HEK293T (cell line): ENCODE measurements at places on chromosomes 6 and 20.
A peak's percentile ranks its signal among the peaks of the same experiment; 100 is the strongest.

- DNase-seq: no peak
Observed at GRCh38 chr6:155436981-155437749, 18.5 kb downstream of the NOX3 start.

DNA sequence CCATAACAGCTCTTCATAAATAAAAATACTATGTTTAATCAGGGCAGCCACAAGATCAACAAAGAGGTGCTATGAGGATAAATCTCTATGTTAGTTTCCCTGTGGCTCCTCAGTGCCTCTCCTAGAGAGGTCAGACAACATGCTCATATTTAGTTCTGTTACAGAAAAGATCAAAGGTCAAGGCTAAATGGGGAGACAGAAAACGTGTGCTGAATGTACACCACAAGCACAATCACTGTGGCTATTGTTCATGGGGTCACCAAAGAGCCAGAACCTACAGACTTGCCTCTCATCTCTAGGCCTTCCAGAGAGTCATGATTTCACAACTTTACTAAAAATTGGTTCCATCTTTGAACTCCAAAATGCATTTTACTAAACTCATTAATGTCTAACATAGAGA is 409.8 kb downstream of the HACE1 start:
- no peak for DNase-seq

DNA sequence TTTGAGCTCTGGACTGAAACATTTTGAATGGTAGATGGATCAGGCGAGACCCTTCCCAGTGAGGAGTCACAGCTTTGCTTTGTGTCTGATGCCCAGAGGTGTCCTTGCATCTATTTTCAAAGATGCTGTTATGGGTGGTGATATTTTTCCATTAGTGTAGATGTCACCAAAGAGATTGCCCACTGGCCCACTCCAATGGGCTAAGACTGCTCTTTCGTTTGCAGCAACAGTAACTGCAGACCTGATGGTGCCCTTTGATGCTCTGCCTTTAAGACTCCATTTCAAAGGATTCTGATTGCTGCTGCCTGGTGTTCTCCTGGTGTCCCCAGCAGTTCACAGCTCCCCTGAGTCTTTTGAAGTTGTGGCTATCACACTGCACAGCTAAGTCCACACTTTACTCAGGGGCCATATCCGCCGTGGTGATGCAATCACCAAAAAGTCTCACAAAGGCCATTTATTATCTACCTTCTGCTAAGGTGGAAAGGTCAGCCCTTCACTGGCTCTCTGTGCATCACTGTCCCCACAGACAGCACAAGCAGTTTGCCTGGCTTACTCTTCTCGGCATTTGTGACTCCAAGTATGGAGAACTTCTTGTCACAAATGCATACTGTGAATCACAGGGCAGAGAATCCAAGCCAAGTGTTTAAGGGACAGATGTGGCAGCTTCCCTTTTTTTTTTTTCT is 56.4 kb downstream of the NOX3 start:
- no peak for DNase-seq

- DNase-seq: no peak
Observed at GRCh38 chr6:91173186-91173585, 586.3 kb upstream of the MAP3K7 start.

DNA sequence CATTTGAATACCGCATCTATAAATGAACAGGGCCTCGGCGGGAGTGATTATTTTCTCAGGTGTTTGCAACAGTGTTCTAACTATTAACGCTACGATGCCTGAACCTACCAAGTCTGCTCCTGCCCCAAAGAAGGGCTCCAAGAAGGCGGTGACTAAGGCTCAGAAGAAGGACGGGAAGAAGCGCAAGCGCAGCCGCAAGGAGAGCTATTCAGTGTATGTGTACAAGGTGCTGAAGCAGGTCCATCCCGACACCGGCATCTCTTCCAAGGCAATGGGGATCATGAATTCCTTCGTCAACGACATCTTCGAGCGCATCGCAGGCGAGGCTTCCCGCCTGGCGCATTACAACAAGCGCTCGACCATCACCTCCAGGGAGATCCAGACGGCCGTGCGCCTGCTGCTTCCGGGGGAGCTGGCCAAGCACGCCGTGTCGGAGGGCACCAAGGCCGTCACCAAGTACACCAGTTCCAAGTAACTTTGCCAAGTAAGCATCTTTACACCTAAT is 70.9 kb downstream of the HFE start:
- no peak for DNase-seq

DNA sequence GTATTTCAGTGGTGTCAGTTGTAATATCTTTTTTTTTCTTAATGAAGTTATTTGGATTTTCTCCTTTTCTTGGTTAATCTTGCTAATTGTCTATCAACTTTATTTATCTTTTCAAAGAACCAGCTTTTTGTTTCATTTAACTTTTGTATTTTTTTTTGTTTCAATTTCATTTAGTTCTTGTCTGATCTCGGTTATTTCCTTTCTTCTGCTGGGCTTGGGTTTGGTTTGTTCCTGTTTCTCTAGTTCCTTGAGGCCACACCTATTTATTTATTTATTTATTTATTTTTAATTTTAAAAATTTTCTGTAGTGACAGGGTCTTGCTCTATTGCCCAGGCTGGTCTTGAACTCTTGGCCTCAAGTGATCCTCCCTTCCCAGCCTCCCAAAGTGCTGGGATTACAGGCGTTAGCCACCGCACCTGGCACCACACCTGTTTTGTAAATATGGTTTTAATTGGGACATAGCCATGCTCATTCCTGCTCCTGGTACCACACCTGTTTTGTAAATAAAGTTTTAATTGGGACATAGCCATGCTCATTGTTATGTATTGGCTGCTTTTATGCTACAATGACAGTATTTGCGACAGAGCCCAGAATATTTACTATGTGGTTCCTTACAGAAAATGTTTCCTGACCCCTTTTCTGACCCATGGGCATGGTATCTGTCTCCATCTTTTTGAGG is 22.2 kb downstream of the KDM1B start:
- no peak for DNase-seq

DNA sequence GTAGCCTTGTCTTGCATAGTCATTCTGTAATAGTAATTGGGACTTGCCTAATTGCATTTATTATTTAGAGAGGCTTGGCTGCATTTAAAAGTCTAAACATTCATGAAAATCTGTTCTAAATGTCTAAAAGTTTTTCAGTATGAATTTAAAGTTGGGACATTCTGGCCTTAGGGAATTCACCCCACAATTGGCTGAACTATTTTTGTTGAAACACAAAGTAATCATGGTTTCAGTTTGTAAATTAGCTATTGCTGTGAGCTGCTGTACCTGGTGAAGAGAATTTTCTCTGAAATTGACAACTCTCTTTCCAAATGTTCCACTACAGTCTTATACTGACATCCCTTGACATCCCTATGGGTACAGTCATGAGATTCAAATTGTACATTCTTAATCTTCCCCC is 253.0 kb downstream of the FARS2 start:
- DNase-seq: no peak

DNA sequence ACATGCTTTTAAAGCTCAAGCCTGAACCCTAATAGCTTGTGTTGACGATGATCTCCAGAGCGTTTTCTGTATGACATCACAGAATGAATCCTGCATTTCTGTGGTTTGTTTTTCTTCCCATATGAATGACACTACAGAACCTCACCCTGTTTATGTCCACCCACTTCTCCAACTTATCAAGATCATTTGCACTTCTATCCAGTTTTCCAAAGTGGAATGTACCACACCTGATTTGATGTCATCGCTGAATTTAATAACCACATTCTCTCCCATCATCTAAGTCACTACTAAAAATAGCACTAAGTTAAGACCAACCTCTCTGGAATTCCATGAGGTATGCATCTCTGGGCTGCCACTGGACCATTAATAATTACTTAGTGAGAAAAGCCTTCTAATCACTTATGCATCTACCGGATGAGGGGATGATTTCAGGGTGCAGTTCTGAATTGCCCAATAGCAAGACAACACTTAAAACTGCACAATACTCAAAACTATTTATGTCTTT is 33.3 kb upstream of the CITED2 start:
- no peak for DNase-seq

- no peak for DNase-seq
Observed at GRCh38 chr20:9809271-9809670, 29.6 kb downstream of the PAK5 start.

GRCh38 chr6:149476789-149477455 is 7.9 kb downstream of the ZC3H12D start:
- DNase-seq: no peak

GRCh38 chr20:32526125-32526524 is 59.0 kb downstream of the NOL4L start:
- DNase-seq: no peak

DNA sequence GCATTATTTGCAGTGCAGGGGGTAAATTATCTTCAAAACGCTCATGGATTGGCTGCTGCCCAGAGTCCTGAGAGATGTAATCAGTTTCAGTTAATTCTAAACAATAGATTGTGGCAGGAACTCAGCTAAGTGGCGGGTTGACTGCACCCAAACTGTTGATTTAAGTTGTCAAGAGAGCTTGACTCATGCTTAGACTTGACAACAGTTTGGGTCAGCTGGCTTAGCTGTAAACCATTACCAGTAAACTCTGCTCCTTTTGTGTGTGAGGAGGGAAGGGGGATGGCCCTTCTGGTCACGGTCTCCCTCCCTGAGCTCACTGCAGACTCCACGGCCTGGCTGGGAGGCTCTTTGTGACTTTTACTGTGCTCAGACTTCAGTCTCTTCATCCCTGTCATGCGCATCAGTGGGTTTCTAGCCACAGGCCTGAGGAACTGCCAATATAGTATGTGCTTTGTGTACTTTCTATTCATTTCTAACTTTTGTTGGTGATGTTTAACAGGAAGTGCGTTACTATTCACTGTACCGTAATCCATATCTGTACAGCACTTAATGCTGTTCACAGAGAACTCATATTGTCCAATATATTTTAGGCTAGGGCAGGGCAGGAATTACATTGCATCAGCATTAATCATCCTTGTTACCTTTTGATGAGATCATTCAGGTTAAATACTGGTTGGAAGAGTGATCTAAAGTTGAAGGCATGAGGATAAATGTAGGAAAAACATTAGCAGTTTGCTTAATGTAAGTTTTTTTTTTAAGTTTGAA is 488.3 kb downstream of the CDKAL1 start:
- DNase-seq: peak; percentile 21

DNA sequence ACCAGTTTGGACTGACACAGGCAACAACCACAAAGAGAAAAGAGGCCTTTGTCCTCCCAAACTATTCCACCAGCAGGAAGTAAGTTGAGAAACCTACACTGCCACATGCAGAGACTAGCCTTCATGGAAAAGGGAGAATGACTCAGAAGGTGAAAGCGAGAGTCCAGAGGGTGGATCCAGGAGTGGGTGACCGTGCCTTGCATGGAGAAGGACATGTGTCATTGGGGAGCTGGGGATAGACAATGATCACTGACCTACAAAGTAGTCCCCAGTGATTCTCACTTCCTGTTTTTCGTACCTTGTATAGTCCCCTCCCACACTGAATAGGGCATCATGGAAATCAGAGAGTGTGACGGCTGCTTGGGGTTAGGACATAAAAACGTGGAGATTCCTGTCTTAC is 91.9 kb downstream of the MYLK4 start:
- DNase-seq: no peak

DNA sequence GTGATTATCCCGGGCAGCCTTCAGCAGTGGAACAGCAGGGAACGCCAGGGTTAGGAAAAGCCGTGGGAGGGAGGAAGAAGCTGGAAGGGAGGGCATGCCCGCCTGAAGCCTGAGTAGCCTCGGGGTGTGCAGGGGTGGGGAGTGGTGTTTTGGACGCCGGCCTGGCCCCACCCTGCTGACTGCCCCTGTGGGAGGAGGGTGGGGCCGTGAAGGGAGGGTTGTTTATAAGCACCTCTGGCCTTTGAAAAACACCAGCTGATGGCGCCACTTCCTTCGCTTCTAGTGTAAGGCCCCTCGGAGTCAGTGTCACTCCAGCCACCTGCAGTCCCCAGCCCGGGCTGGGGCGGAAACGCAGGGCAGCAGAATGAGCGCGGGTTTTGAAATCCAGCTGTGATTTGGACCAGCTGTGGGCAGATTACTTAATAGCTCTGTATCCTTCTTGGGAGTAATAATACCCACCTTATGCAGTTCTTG is 52.8 kb upstream of the BMP6 start:
- peak; percentile 46 for DNase-seq

- DNase-seq: no peak
Observed at GRCh38 chr6:44342489-44342888, at the start of gene SPATS1. SPATS1 (plus strand) TSS chr6:44342650; CDS start chr6:44343096, 446 bp downstream.

GRCh38 chr6:6006428-6007365 is at the start of gene NRN1:
NRN1 (minus strand) TSS chr6:6006925; CDS start chr6:6006749, 176 bp downstream.
- DNase-seq: peak; percentile 43

- no peak for DNase-seq
Observed at GRCh38 chr6:46353528-46353927, 137.7 kb downstream of the RCAN2 start.

GRCh38 chr6:112113431-112113830 is 26.0 kb downstream of the FAM229B start:
- no peak for DNase-seq

DNA sequence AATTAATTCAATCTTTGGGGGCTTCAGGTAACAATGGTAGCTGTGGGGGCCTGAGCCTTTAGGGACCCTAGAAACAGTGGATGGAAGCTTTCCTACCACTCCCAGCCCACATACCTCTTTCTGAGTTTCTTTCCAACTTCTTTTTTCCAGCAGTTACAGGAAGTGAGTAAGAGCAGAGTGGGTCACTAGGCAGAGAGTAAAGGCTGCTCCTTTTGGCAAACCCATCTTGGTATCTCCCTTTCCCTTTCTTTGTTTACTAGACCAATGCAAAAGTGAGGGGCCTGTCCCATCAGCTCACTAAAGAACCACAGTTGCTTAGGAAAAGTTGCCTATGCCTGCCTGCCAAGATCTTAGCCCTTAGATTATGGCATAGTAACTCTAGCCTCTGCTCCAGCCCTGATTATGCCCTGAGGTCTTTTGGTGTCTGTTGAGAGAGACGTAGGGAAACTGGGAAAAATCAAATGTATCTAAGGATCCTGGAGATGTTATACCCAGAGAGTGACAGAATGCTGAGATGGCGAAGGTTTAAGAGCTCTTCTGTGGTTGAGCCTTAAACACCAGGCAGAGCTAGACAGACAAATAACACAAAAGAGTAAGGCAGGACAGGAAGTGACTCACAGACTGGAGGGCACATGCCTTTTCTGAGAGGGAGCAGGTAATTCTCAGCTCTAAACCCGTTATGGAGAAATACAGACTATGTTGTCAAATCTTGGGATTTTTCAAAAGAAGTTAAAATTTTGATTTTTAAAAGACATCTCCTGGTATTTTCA is 31.3 kb downstream of the TRMT6 start:
- DNase-seq: no peak

DNA sequence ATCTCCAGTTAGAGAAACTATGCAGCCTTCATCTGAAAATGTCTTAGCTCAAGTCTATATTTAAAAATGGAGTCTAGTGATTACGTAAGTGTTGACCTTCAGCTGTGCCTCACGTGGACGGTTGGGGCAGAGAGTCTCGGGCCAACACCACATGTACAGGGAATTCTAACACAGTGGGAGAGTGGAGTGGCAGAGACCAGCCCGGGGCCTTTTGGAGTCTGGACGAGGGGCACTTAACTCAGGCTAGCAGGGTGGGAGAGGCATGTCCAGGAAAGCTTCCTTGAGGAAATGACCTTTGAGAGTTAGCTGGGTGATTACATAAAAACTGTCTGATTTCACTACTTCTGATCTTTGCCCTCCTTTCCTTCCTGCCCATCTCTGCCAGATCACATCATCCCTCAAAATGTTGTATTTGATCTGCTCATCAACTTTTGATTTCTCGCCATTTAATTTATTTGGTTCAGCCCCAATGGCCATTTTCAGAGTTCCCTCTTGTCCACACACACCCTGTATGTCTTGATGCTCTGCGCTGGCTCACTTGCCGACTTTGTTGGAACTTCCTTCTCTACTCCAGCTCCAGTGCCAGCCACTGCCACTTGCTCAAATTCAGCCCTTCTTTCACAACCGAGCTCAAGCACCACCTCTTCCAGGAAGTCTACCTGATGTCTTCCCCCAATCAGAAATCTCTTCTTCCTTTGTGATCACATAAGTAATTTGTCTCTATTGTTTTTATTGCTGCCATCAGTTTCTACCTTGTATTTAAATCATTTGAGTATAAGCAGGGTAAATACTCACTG is 2.6 kb downstream of the ARMC2 start:
- no peak for DNase-seq
